Progenitor cell of endocrine pancreas (in vitro differentiated cells): ENCODE measurements at places on chromosomes 13 and 19. TPM values are rescaled to one million over a fixed set of nuclear protein-coding genes. Genes with fewer than 3 reads are reported as not detected.

Gene TMEM255B
- 0.91 and 1.5 TPM in 2 replicates for total RNA-seq

Gene SUGP2
- 153 and 154 TPM in 2 replicates for total RNA-seq

Gene PRRG2
- total RNA-seq: 6.8 and 8.3 TPM in 2 replicates

Gene ZNF492
- total RNA-seq: not detected in 2 replicates

Gene CYSLTR2
- total RNA-seq: 0.17 and 0.47 TPM in 2 replicates

Gene SPACA6
- 28.9 and 32.3 TPM in 2 replicates for total RNA-seq

Gene GIPR
- 26.4 and 27.2 TPM in 2 replicates for total RNA-seq

Gene KLK7
- total RNA-seq: not detected in 2 replicates

Gene PTH2
- not detected in 2 replicates for total RNA-seq

Gene LYL1
- 0.47 and 0.50 TPM in 2 replicates for total RNA-seq

Gene NUMBL
- total RNA-seq: 14.6 and 20.9 TPM in 2 replicates

Gene ZNF135
- 17.3 and 17.9 TPM in 2 replicates for total RNA-seq

Gene ITGBL1
- not detected in 2 replicates for total RNA-seq

Gene SPIB
- 1.7 and 2.5 TPM in 2 replicates for total RNA-seq

Gene TMEM150B
- total RNA-seq: not detected in 2 replicates

Gene ZNF208
- total RNA-seq: not detected in 2 replicates

Gene AMH
- 58.4 and 71.3 TPM in 2 replicates for total RNA-seq

Gene ZNF69
- 36.0 and 39.0 TPM in 2 replicates for total RNA-seq

Gene SCN1B
- 1.7 and 1.8 TPM in 2 replicates for total RNA-seq

Gene TMIGD2
- not detected in 2 replicates for total RNA-seq

Gene WASF3
- total RNA-seq: 177 and 187 TPM in 2 replicates

Gene OR7C1
- not detected in 2 replicates for total RNA-seq

Gene PRMT1
- 299 and 306 TPM in 2 replicates for total RNA-seq

Gene FXYD3
- 14.2 and 17.3 TPM in 2 replicates for total RNA-seq

Gene DHDH
- 1.1 and 1.8 TPM in 2 replicates for total RNA-seq

Gene ZNF738
- 71.7 and 71.8 TPM in 2 replicates for total RNA-seq

Gene MIR17HG
- 13.8 and 14.0 TPM in 2 replicates for total RNA-seq

Gene LILRB1
- not detected in 2 replicates for total RNA-seq

Gene ZNF440
- total RNA-seq: 21.9 and 23.2 TPM in 2 replicates

Gene ZNF829
- 3.9 and 4.8 TPM in 2 replicates for total RNA-seq

Gene ZFP28
- 12.1 and 12.9 TPM in 2 replicates for total RNA-seq

Gene SAE1
- 172 and 173 TPM in 2 replicates for total RNA-seq

Gene GJB6
- total RNA-seq: 1.5 and 3.1 TPM in 2 replicates

Gene PRKD2
- 69.3 and 74.9 TPM in 2 replicates for total RNA-seq

Gene P2RY11
- total RNA-seq: 20.5 and 23.7 TPM in 2 replicates

Gene KIR3DL2
- total RNA-seq: not detected in 2 replicates

Gene ETV2
- total RNA-seq: 1.0 and 1.3 TPM in 2 replicates

Gene COX6B2
- not detected in 2 replicates for total RNA-seq

Gene PSG3
- total RNA-seq: not detected in 2 replicates

Gene LRRC63
- 0.24 and 0.42 TPM in 2 replicates for total RNA-seq

Gene C1QTNF9B
- total RNA-seq: not detected in 2 replicates

Gene CYP2B6
- total RNA-seq: 2.0 and 3.0 TPM in 2 replicates

Gene SHISA2
- total RNA-seq: 15.2 and 18.1 TPM in 2 replicates

Gene CEACAM8
- total RNA-seq: not detected in 2 replicates

Gene KLC3
- 1.1 and 1.6 TPM in 2 replicates for total RNA-seq

Gene ENOX1
- 2.2 and 2.5 TPM in 2 replicates for total RNA-seq

Gene ZNF615
- total RNA-seq: 17.5 and 17.7 TPM in 2 replicates

Gene SKA3
- total RNA-seq: 14.3 and 16.2 TPM in 2 replicates

Gene CLIP3
- 16.2 and 17.9 TPM in 2 replicates for total RNA-seq

Gene SIGLEC5
- not detected in 2 replicates for total RNA-seq

Gene KCNC3
- total RNA-seq: 19.8 and 23.6 TPM in 2 replicates

Gene PTPRS
- total RNA-seq: 219 and 234 TPM in 2 replicates

Gene ZNF154
- 39.0 and 43.3 TPM in 2 replicates for total RNA-seq

Gene ZSWIM9
- 10.3 and 11.8 TPM in 2 replicates for total RNA-seq

Gene ZNF560
- total RNA-seq: not detected in 2 replicates
